B cell (primary cell): ENCODE measurements at places on chromosomes 2 and 18.

GRCh38 chr2:36348721-36349120 is 6.9 kb upstream of the CRIM1 start:
- no peak for DNase-seq

- DNase-seq, result no peak
Measured at GRCh38 chr2:239538357-239539052, 137.7 kb upstream of the HDAC4 start.

GRCh38 chr2:48754874-48755273 is 650 bp downstream of the LHCGR start:
- no peak for DNase-seq

- no peak for DNase-seq
Measured at GRCh38 chr18:5296706-5297320, 1.3 kb upstream of the ZBTB14 start.

- no peak for DNase-seq
Measured at GRCh38 chr2:120570546-120570945, 165.1 kb upstream of the GLI2 start.

- peak; percentile 7 for DNase-seq
Measured at GRCh38 chr2:210224941-210225672, at the start of gene ACADL. Gene ACADL, minus strand, starts transcription at chr2:210225447. Its CDS starts 184 bp downstream, at chr2:210225263.

DNA sequence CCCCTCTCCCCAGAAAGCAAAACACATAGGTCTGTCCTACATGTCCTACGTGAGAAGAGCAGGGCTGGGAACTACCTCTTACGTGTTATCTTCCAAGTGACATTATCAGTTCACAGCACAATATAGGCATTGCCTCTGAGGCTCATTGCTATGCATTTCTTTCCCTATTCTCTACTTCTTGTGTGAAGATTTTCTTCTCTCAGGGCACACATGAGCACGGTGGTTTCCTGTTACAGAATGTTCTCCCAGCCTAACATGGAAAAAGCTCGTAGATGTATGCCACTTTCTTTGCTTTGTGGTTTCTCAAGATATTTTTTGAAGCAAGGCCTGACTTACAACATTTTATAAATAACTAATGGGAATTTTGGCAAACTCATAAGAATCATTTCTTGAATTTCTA is 19.4 kb upstream of the DSC3 start:
- DNase-seq, result no peak

DNA sequence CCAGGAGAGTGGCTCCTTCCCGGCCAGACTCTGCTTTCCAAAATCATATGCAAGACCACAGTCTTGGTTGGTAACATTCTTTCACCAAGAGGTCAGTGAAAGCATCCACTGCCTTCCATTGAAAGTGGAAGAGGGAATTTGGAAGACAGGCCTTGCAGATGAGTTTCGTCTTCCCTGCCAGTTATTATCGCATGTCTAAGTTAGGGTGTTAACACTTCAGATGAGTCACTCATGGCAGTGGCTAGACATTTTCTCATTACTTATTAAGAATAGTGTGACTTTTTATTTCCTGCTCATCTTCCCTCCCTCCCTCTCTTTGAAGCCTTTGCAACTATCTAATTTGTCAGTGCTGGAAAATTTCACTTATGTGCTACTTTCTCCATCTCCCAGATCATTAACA is 102.9 kb upstream of the EPB41L3 start:
- DNase-seq, result no peak

DNA sequence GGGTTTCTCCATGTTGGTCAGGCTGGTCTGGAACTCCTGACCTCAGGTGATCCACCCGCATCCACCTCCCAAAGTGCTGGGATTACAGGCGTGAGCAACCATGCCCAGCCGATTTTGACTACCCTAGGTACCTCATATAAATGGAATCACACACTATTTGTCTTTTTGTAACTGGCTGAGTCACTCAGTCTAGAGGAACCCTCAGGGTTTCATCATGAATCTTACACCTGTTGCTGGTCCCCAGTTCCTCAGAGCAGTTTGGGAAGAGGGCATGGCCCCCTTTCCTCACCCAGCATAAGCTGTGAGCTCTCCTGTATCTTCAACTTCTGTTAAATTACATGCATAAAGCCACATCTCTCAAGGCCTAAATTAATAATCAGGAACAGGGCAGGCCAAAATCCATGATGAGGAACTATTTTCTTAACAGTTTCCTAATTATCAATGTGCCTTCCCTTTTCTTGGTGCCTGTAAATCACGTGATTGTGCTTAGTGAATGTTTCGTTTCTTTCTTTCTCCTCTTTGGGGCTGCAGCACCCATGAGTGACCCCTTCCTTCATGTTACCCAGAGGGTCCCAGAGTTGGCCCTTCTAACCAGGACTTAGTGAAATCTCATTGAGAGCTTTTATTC is 20.9 kb downstream of the DYSF start:
- no peak for DNase-seq

DNA sequence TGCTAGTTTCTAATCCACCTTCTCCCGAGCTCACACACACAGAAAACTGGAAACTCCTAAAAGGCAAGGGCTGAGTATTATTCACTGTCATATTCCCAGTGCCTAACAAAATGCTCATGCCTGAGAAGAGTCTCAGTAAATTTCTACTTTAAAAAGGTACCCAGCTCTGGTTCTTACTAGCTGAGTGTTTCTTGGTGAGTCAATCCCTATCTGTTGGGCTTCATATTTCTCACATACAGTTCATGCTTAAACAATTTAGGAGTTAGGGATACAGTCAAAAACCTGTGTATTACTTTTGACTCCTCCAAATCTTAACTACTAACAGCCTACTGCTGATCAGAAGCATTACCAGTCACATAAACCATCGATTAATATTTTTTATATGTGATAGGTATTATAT is 204.9 kb downstream of the EN1 start:
- DNase-seq, result no peak

DNA sequence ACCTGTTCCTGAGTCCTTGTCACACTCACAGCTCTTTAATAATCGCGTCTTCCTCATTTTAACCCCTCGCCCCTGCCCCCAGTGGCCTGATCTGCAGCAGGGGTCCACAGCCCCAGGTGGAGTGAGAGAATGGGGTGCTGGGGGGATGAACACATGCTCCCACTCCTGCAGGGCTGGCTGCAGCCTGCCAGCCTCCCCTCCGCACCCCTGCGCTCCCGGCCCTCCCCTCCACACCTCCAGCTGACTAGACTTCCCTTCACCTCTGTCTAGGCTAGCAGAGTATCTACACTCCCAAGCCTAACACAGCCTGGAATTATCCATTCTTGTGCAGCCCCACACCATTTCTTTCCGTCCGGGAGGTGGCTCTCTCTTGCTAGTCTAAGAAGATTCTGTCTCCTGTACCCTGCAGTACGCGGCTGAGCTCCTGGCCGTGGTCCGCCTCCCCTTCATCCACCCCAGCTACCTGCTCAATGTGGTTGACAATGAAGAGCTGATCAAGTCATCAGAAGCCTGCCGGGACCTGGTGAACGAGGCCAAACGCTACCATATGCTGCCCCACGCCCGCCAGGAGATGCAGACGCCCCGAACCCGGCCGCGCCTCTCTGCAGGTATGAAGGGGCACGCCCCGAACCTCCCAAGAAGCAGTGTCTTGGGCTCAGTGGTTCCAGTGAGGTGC is 231.6 kb downstream of the ATAD2B start:
- no peak for DNase-seq

DNA sequence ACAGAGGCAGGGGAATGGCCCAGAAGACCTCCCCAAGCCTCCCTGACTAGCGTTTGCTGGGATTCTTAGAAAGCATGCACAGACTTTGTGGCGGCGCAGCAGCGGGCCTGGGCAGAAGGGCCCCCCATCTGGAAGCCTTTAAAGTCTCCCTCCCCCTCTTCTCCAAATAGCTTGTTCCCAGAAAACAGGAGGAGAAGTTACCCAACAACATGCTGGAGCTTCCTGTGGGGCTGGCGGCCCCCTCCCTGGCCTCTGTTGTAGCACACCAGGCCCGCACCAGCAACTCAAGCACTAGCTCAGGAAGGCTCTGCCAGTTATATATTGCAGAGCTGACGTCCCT is 334.8 kb downstream of the DYSF start:
- no peak for DNase-seq

DNA sequence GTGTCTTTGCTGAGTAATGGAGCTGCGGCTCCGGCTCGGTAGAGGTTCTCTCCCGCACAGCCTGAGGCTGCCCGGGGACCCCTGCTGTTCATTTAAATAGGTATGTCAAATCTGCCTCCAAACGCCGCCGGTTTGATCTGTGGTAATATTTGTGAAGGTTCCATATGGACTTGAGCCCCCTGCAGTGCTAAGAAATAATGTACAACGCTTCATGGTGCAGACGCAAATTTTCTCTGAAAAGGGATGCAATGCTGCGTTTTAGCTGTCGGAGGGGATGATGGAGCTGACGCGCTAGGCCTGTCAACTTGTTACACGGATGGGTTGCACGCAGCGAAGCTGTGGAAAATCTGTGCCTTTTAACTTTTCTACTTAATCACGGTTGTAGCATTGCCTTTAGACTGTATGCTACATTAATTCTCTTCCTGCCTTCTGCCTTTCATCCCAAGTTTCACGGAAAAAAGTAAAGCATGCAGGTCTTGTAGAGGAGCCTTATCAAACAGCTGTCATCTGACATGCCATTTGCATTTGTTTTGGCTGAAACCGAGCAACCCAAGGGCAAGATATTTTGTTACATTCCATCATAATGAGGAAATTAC is 43.2 kb downstream of the MRPS9 start:
- no peak for DNase-seq

DNA sequence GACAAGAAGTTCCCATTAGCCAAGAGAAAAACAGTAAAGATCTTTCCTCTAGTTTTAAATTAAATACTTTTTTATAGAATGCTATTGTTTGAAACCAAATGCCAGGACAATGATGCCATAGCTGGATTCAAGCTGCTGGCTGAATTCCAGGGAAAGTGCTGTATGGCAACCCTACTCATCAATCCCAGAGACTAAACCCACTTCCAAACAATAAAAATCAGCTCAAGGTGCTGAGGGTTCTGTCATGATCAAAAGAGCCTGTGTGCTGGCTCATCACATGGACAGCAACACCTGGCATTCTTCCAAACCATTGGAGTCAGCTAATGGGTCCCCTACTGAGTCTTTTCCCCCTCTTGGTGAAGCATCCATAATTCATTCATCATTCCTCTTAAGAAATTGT is 53.7 kb upstream of the PARD3B start:
- DNase-seq, result no peak

DNA sequence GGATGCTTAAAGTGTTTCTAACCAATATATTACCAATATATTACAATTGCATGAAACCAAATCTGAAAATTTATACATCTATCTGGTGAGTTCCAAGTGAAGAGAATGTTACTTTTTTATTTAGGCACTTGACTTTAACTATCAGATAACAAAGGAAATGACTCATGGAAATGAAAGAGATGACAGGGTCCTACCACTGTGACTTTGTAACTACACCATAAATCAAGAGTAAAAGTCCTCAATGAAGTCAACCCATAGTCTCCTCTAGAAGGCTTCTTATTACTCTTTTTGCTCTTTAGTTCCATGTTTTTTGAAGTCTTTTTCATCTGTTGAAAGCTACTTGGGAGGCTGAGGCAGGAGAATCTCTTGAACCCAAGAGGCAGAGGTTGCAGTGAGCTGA is 545.0 kb upstream of the PIK3C3 start:
- DNase-seq, result no peak

- no peak for DNase-seq
Measured at GRCh38 chr2:71781695-71782228, 328.4 kb downstream of the DYSF start.

- DNase-seq, result no peak
Measured at GRCh38 chr18:25253136-25253535, 98.8 kb downstream of the ZNF521 start.

DNA sequence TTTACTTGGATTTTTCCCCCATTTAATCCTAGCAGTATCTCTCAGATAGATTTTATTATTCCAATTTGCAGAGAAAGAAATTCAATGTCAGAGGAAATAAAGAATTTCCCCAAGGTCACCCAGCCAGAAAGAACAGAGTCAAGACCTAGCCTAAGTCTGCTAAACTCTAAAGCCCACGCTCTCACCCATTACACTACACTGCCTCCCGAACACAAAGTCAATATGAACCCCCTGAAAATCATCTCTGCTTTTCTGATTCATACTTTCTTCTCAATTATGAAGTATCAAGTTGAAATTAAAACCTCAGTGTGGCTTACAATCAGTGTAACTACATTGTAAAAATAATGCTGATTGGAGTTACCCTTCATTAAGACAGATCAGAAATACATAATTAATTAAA is 89.6 kb downstream of the METTL8 start:
- DNase-seq, result no peak

GRCh38 chr2:16271231-16271896 is 331.0 kb downstream of the MYCN start:
- no peak for DNase-seq

DNA sequence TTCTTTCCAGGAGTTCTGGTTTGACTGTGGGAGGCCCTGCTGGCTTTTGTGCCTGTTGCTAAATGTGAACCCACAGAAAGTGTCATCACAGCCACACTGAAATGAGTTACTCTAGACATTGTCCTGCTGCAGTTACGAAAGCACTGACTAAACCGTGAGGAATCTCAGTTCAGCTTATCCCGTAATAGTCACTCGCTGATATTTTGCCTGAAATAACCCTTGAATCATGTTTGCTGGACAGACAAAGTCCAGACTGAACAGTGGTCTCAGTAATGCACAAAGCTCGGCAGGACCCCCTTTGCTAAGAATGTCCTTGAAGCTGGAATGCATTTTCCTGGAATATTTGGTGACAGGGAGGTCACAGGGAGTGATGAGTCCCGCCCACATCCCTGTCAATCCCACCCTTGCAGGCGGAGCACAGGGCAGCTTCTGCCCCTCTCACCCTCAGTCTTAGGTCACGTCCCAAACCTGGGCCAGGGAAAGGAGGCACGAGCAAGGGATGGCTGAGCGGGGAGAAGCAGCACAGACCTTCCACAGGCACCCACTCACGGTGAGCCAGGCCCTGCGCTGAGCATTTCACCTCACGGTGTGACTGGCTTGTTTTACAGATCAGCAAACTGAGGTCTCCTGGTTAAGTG is 53.4 kb downstream of the ADI1 start:
- no peak for DNase-seq

DNA sequence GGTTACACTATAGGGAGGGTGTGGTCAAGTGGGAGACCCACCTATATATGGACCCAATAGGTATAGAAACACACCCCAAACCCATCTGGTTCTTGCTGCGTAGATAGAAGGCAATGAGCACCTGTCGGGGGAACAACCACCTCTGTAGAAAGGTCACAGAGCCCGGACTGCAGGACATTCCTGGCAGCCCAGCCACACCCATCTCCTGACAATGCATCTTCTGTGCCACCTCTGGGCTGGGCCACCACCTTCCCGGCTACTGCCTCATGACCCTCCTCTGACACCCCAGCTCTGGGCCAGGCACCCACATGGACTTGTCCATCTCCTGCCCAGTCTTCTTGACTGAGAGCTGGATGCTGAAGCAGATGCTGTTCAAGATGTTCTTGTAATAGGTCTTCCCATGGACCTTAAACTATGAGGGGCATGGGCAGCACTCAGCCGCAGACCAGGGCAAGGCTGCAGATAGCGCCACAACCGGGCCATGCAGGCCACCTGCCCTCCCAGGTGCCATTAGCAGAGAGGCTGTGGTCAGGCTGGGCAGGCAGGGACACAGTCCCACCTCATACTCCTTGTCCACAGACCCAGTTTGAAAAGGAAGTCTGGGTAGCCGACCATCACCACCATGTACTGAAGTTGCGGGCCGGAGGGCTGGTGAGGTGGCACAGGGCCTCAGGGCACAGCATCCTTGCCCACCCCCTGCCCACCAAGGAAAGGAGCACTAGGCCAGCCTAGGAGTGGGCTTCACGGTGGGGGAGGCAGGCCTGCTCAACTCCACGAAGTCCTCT is 9.3 kb downstream of the ALPG start:
- DNase-seq, result no peak
